ENCODE measurements at places on chromosomes 7 and 10.

GRCh38 chr10:121774813-121775212, 153.0 kb downstream of the ATE1 start:
- H3K27ac ChIP-seq, result no peak overlapping the region
- H3K27me3 ChIP-seq, result no peaks in the 10 kb centered on the region
- no peak overlapping the region for H3K4me3 ChIP-seq
- H3K36me3 ChIP-seq, result no peaks in the 10 kb centered on the region
- H3K4me1 ChIP-seq, result no peaks in the 10 kb centered on the region

GRCh38 chr7:81769891-81770727, at the start of gene HGF:
TSS of gene HGF (minus strand) at chr7:81770047. CDS start at chr7:81769971, 76 bp downstream.
- H3K27ac ChIP-seq, result no peak within 1 kb of the TSS
- no peaks in the 10 kb centered on the region for H3K36me3 ChIP-seq
- no peaks in the 10 kb centered on the region for H3K27me3 ChIP-seq
- peak within 1 kb of the TSS; percentile 0 for H3K4me3 ChIP-seq

DNA sequence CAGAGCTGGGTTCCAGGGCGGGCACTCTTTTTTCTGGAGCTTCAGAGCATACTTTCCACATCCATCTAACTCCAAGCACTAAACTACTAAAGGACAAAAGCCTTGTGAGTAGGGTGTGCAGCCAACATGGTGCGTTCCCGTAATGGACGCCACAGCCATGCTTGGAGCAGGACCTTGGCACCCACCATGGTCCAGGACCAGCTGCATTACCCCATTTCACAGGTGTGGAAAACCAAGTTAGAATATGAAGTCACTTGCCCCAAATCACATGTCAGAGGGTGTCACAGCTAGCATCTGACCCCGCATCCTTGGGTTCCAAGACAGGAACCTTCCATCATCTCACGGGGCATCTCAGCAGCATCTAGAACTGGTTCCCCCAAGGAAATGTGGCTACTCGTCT, 112.4 kb downstream of the SMURF1 start:
- peaks cover 4% of the 10 kb centered on the region for H3K4me1 ChIP-seq
- H3K27ac ChIP-seq, result peak overlapping the region; percentile 37
- no peak for DNase-seq
- peaks cover 3% of the 10 kb centered on the region for H3K36me3 ChIP-seq
- H3K4me3 ChIP-seq, result no peak overlapping the region

DNA sequence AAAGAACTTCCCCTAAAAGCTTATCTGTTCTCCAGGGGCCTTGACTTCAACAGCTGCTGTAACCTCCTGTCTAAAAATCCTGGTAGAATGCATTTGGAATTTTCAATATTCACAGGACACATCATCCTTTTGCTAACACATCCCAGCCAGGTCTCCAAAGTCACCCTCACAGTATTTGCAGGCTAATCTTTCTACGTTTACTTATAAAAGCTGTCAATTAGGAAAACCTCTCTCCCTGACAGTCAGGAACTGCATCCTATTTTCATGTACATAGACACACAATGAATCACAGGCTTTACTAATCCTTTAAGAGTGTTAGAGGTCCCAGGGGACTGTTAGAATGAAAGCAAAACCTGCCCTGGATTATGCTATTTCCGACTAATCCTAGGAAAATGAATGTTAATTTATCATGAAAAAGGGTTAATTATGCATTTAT, 102.2 kb downstream of the GFRA1 start:
- H3K27ac ChIP-seq, result no peak overlapping the region
- no peak for DNase-seq
- H3K4me3 ChIP-seq, result no peak overlapping the region
- no peaks in the 10 kb centered on the region for H3K4me1 ChIP-seq
- no peaks in the 10 kb centered on the region for H3K27me3 ChIP-seq
- no peaks in the 10 kb centered on the region for H3K36me3 ChIP-seq

GRCh38 chr10:1274111-1274661, 218.0 kb downstream of the WDR37 start:
- no peak overlapping the region for H3K27ac ChIP-seq
- H3K36me3 ChIP-seq, result no peaks in the 10 kb centered on the region

GRCh38 chr7:79037001-79037400, 416.5 kb downstream of the MAGI2 start:
- no peaks in the 10 kb centered on the region for H3K36me3 ChIP-seq
- no peak for DNase-seq
- H3K4me3 ChIP-seq, result no peak overlapping the region

- H3K27ac ChIP-seq, result peak overlapping the region; percentile 96
- no peak for DNase-seq
- peaks cover 5% of the 10 kb centered on the region for H3K36me3 ChIP-seq
- H3K27me3 ChIP-seq, result no peaks in the 10 kb centered on the region
- H3K4me1 ChIP-seq, result peaks cover 60% of the 10 kb centered on the region
Measured at GRCh38 chr10:71771821-71772617, 1.3 kb downstream of the VSIR start.

GRCh38 chr7:27602766-27603165, 59.9 kb downstream of the HIBADH start:
- no peak overlapping the region for H3K4me3 ChIP-seq
- H3K27ac ChIP-seq, result no peak overlapping the region
- peaks cover 4% of the 10 kb centered on the region for H3K4me1 ChIP-seq
- H3K36me3 ChIP-seq, result peaks cover 5% of the 10 kb centered on the region
- H3K27me3 ChIP-seq, result no peaks in the 10 kb centered on the region

DNA sequence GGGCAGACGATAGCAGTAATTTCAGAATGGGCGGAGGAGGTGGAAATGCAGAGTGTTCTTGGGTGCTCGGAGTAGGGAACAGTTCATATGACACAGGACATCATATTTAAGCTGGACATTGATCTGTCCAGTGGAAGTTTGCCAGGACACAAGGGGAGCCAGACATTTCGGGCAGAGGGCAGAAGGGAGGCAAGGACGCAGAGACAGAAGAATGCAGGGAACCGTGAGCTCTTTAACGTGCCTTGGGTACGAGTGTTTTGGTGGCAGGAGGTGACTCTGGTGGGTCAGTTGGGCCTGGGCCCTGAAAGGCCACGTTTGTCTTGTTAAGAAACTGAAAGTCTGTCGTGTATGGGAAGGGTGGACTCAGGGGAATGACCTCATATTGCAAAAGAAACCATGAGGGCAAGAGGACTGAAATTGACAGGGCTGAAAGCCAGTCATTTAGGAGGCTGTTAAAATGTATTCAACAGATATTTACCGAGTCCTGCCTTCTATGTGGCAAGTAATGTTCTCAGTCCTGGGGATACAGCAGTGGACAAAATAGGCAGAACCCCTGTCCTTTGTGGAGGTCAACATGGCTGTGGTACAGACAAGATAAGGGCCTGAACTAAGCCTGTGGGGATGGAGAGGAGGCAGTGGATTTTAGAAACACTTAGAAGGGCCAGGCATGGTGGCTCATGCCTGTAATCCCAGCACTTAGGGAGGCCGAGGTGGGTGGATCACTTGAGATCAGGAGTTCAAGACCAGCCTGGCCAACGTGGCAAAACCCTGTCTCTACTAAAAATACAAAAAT, 2.2 kb downstream of the OPTN start:
- DNase-seq, result no peak
- peaks cover 2% of the 10 kb centered on the region for H3K36me3 ChIP-seq
- peaks cover 54% of the 10 kb centered on the region for H3K4me1 ChIP-seq

DNA sequence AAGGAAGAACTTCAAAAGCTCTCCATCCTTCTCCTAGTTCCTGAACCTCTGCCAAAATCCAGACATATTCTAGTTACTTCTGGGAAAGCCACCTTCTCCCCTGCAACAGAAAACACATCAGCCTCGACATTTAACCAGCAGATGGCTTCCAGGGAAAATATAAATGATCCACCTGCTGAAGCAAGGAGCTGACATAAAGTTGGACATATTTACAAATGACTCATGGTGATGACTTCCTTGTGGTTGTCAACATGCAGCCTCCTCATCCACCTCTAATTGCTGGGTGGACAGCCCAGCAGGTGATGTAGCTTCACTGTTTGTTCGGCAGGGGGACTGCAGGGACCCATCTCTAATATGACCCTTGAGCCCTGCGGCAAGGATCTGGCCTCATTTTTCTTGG, 266.0 kb downstream of the C7orf25 start:
- no peak overlapping the region for H3K27ac ChIP-seq
- H3K36me3 ChIP-seq, result no peaks in the 10 kb centered on the region
- H3K4me1 ChIP-seq, result no peaks in the 10 kb centered on the region
- H3K4me3 ChIP-seq, result no peak overlapping the region
- H3K27me3 ChIP-seq, result no peaks in the 10 kb centered on the region

DNA sequence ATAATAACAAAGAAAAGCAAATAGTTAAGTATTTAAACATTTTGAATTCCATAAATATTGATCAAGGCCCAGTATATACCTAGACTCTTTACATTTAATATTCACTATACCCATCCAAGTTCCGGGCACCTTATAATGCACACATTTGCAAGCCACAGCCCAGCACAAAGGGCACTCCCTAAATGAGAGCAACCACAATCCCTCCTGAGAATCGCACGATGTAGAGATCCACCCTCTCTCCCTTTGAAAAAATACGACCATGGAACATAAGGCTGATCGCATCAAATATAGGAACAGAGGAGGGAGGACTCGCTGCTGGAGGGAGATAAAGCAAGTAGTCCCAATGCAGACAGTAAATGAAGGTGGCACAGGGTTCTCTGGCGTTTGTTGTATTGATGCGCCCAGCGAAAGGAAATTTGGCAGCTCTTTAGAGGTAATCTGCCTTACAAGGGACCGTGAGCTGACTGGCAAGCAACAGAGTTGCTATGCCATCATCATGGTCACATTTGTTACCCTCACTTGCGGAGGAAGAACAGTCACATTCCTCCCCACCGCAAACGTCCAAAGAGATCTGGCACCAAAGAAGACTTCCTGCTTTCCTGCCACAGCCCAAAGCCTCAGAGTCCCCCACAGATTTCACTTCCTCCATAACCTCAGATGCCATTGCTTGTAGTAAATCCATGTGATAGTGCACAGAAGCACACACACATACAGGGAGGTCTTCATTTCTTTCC, 16.1 kb upstream of the TAS2R40 start:
- H3K27me3 ChIP-seq, result peaks cover 30% of the 10 kb centered on the region
- H3K4me3 ChIP-seq, result peak overlapping the region; percentile 63
- peak overlapping the region; percentile 24 for H3K27ac ChIP-seq
- H3K4me1 ChIP-seq, result peaks cover 22% of the 10 kb centered on the region
- peaks cover 2% of the 10 kb centered on the region for H3K36me3 ChIP-seq

DNA sequence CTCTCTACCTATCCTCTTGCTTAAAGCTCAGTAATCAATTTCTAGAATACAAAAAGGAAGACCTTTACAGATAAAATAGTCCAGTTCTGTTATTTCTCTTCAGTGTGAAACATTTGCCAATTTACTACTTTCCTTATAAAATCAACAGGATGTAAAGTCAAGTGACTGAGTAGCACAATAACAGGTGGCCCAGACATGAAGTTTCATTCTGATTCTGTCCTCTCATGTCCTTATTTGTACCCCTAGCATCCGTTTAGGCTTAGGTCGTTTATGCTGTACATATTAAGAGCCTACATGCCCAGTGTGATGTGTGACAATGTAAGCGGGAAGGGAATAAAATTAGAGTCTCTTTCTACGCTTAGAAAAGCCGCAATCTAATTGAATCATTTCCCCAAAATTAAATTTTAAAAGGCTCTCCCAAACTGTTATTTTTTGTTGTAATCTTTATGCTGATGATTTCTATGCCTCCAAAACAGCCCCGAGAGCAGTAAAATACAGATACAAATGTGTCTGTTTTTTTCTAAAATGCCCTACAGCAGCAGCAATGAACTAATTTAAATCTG, 29.1 kb downstream of the EPC1 start:
- peaks cover 67% of the 10 kb centered on the region for H3K4me1 ChIP-seq
- H3K27me3 ChIP-seq, result no peaks in the 10 kb centered on the region
- DNase-seq, result no peak
- peak overlapping the region; percentile 80 for H3K4me3 ChIP-seq

DNA sequence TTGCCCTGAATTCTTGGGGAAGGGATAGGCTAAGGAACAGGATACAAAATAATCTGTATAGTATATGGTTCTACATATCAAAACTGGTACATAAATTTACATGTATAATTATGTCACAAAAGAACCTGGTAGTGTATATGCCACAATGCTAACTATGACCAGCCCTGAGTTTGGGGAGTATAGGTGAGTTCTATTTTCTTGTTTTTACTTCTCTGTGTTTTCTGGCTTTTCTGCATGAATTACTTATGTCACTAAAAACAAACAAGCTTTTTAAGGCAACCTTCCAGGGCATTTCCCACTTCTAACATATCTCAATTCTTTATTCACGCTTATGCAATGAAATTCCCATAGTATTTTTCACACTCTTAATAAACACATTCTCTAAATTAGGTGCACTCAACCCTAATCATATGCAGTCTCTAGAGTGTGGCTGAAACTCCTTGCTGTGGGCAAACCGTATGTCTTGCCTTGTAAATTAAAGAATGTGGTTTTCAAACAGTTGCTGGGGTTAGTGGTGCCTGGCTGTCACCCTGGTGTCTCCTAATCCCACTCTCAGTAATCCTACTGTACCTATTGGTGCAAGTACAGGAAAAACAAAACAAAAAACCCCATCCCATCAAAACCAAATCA, 14.0 kb upstream of the INSIG1 start:
- H3K27ac ChIP-seq, result no peak overlapping the region
- H3K4me3 ChIP-seq, result no peak overlapping the region
- peaks cover 18% of the 10 kb centered on the region for H3K4me1 ChIP-seq
- peaks cover 42% of the 10 kb centered on the region for H3K27me3 ChIP-seq
- DNase-seq, result no peak

Measured in T-helper 17 cell (primary cell).